DND-41 (cell line): ENCODE measurements at places on chromosomes 16 and 17.

GRCh38 chr17:82317394-82318168 lies at the start of gene CD7:
Gene CD7 (minus strand): TSS chr17:82317608. CDS start chr17:82317495, 113 bp downstream.
- H3K36me3 ChIP-seq, result peaks cover 37% of the 10 kb centered on the region
- peak; percentile 95 for DNase-seq
- H3K27me3 ChIP-seq, result no peaks in the 10 kb centered on the region
- peak within 1 kb of the TSS; percentile 87 for H3K4me3 ChIP-seq

GRCh38 chr17:9226794-9227135 lies 205.5 kb downstream of the NTN1 start:
- H3K27ac ChIP-seq, result no peak overlapping the region
- peak; percentile 70 for DNase-seq
- H3K4me3 ChIP-seq, result no peak overlapping the region
- H3K4me1 ChIP-seq, result no peaks in the 10 kb centered on the region
- H3K36me3 ChIP-seq, result no peaks in the 10 kb centered on the region; the same call in 1 of the 2 replicates
- no peaks in the 10 kb centered on the region for H3K27me3 ChIP-seq

GRCh38 chr17:8949061-8949661 lies 16.3 kb downstream of the PIK3R5 start:
- no peak overlapping the region for H3K27ac ChIP-seq
- H3K4me1 ChIP-seq, result peaks cover 13% of the 10 kb centered on the region
- no peak overlapping the region for H3K4me3 ChIP-seq
- no peaks in the 10 kb centered on the region for H3K27me3 ChIP-seq
- no peak for DNase-seq
- peaks cover 19% of the 10 kb centered on the region for H3K36me3 ChIP-seq

DNA sequence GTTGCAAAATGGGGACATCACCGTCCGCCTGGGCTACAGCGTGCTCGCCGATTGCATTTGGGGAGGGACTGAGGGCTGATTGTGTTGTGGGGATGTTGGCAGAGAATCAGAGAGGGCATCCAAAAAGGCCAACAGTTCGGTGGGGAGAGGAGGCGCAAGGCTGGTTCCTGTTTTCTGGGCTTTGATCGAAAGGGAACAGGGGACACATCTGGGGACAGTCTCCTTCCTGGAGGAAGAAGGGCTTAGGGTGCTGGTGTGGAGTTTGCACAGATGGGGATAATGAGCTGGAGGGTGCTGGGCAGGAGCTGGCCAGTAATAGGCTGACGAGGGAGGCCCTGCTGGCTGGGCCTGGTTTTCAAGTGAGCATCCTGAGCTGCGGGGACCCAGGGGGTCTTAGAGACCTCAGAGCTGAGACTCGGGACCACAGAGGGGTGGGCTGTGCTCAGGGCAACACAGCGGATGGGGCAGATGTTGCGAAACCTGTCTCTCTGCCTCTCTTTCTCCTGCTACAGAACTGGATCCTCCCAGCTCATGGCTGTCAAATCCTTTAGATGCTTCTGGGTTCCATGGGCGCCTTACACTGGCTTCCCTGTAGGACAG lies 288.7 kb downstream of the SEC14L1 start:
- no peak overlapping the region for H3K4me3 ChIP-seq
- no peaks in the 10 kb centered on the region for H3K27me3 ChIP-seq
- DNase-seq, result no peak
- H3K27ac ChIP-seq, result peak overlapping the region; percentile 75

- no peaks in the 10 kb centered on the region for H3K4me1 ChIP-seq
- H3K4me3 ChIP-seq, result no peak overlapping the region
- no peaks in the 10 kb centered on the region for H3K36me3 ChIP-seq
- no peak for DNase-seq
These were observed 121.9 kb upstream of the HS3ST2 start for GRCh38 chr16:22692034-22692433.

DNA sequence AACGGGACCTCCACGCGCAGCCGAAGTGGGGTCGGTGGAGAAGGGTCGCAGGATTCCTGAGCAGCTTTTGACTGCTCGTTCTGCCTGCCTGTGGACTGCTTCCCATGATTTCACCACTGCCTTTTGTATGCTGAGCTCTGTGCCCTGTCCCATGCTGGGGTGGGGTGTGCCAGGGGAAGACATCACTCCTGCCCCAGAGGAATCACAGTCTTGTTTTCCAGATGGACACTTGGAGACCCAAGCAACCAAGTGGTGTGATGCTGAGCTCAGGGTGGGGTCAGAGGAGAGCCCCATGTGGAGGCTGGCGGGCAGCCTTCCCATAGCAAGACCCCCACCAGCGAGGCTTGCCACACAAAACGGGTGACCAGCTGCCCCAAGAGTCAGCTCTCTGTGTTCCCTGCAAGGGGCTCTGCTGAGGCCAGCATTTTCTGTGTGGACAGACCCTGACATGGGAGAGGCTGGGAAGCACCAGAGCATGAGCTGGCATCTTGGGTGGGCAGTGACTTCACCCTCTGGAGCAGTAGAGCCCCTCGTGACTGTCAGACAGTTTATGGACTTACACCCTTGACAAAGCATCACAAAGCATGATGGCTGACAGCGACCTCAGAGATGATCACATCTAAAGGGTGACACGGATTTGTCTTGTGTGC lies 111.9 kb downstream of the GNAO1 start:
- no peak overlapping the region for H3K4me3 ChIP-seq
- H3K4me1 ChIP-seq, result peaks cover 5% of the 10 kb centered on the region; the same call in 1 of the 2 replicates
- H3K27ac ChIP-seq, result no peak overlapping the region
- no peak for DNase-seq
- H3K36me3 ChIP-seq, result peaks cover 9% of the 10 kb centered on the region; the same call in 1 of the 2 replicates
